Tongue (tissue), 3 donors: ENCODE measurements at places on chromosomes 4 and X. TPM values are rescaled to one million over a fixed set of nuclear protein-coding genes. Genes with fewer than 3 reads are reported as not detected.

GRCh38 chrX:39984191-39984956 is 113.4 kb downstream of the BCOR start:
- DNase-seq = peak; percentile 87

GRCh38 chr4:77148078-77148477 is 8.9 kb upstream of the CCNG2 start:
- no peak for DNase-seq

Gene NKX3-2
- total RNA-seq = 1.4 TPM

Gene MAGEB2
- not detected for total RNA-seq

Gene RPL36A
- total RNA-seq = 198 TPM

Gene FLNA
- total RNA-seq = 406 TPM

Gene PAGE2B
- not detected for total RNA-seq

Gene UCP1
- total RNA-seq = not detected

DNA sequence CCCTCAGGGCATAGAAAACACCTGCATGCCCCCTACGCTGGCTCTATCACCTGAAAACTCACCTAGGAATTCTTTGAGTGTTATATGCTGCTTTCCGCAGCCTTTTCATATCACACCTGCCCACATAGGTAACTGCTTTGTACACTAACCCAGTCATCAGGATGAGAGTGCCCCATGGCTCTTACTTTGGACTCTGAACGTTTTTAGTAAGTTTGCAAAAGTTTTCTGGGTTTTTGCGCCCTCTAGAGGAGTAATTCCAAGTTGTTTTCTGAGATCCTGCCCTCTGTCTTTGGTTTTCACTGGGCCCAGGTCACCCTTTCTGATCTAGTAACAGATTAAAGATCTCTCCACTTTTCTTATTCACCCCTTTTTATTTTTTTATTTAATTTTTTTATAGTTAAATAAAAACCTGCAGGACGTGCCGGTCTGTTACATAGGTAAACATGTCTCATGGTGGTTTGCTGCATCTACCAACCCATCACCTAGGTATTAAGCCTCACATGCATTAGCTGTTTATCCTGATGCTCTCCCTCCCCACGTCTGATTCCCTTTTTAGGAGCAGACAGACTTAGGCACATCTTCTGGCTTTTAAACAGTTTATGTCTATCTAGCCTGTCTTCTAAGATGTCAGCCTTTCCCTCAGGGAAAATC is 139.2 kb downstream of the NWD2 start:
- DNase-seq = peak; percentile 66
